ENCODE measurements at places on chromosomes 3 and 15.

DNA sequence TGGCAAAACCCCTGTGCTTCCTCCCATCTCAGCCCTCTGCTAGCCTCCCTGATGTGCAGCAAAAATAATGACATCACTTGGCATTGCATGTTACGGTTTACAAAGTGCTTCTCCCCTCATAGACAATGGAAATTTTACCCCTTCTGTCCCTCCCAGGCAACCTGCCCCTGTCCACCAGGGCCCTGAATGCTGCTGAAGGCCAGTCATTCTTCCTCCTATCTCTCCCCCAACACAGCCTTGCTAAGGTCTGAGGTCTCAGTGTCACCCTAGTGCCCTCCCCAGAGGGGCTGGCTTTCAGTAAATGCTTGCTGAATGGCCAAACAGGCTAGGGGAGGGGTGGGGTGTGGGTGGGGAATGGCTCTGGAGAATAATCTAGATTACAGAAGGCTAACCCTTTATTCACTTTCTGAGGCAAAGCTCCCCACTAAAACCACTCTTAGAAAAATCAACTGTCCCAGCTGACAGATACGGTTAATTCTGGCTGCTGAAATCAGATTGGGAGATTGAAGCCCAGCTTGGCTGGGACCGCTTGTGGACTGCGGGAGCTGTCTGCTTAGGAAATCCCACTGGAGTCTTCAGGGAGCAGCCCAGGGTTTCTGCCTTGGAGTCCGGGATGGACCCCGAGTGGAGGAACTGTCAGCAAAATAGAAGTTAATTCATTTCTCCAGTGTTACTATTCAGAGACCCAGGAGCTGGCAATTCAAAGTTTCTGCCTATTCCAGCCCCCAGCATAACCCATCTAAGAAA, 22.9 kb downstream of the ANP32A start:
- no peak for DNase-seq

GRCh38 chr15:83927704-83928391, 273.9 kb downstream of the ADAMTSL3 start:
- DNase-seq = no peak

GRCh38 chr3:37753428-37753827, 108.3 kb upstream of the CTDSPL start:
- DNase-seq = no peak

DNA sequence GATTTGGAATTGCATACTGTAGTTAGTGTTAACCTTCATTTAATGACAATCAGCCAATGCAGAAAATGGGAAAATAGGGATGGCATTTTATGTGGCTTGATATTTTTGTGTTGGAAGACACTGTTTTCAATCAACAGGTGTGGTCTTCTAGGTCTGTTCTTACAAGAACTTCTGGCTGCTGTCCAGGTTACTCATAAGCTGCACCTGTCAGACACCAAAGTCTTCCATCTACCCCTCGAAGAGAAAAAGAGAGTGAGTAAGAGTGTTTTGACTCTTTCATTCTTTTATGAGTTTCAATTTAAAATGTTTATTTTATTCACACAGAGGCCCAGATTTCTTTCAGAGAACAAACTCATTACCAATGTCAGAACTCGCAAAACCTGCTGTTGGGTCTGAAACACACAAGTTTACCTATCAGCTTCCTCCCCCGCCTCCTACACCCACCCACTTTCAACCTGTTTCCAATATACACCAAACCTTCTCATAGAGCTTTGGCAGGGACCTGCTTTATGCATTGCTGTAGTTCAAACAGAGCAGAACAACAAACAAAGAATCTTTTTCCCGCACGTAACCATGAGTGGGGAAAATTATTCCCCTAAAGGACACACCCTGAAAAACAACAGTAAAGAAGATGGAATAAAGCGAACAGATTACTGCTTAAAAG, 767.7 kb upstream of the ALCAM start:
- no peak for DNase-seq

GRCh38 chr3:110314512-110315114, 757.0 kb upstream of the NECTIN3 start:
- peak; percentile 54 for DNase-seq

- DNase-seq = no peak
Measured at GRCh38 chr3:183411216-183411922, 17.1 kb downstream of the MCF2L2 start.

Measured in activated T-cell treated with anti-CD3 and anti-CD28 coated beads, Interleukin-2, amount 50 U/mL, for 48 hours (primary cell).